ENCODE measurements at places on chromosomes 11 and 22. TPM values are rescaled to one million over a fixed set of nuclear protein-coding genes. Genes with fewer than 3 reads are reported as not detected.

DNA sequence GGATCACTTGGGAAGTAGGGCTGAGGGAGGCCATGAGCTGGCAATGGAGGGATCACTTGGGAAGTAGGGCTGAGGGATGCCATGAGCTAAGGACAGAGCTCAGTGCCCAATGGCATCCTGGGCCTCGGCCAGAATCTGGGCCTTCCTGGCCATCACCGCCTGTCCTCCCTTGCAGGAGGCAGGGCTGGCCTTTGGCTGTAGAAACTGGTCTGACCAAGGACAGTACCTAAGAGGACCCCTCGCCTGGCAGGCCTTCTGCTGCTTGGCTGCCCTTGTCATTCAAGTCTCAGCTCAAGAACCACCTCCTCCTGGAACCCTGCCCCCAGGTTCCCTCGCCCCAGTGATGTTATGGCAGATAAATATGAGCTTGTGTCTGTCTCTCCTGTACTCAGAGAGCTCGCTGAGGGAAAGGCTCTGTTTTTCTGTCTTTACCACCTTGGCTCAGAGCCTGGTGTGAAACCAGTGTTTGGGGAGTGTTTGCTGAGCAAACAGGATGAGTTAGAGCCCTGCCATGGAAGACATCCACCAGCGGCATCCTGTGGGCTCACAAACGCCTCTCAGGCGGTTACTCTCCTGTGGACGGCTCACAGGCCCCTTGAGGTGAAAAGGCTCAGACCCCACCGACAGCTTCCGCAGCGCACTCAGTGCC, 19.3 kb upstream of the RASL10A start:
- no peak overlapping the region for H3K27ac ChIP-seq
- no peak for DNase-seq
- peaks cover 43% of the 10 kb centered on the region for H3K36me3 ChIP-seq
- H3K4me3 ChIP-seq, result no peak overlapping the region

- H3K4me1 ChIP-seq, result peaks cover 15% of the 10 kb centered on the region
- no peaks in the 10 kb centered on the region for H3K27me3 ChIP-seq
- DNase-seq, result no peak
- no peaks in the 10 kb centered on the region for H3K36me3 ChIP-seq
- H3K4me3 ChIP-seq, result no peak overlapping the region
Observed at GRCh38 chr11:74123008-74123448, 47.8 kb downstream of the C2CD3 start.

DNA sequence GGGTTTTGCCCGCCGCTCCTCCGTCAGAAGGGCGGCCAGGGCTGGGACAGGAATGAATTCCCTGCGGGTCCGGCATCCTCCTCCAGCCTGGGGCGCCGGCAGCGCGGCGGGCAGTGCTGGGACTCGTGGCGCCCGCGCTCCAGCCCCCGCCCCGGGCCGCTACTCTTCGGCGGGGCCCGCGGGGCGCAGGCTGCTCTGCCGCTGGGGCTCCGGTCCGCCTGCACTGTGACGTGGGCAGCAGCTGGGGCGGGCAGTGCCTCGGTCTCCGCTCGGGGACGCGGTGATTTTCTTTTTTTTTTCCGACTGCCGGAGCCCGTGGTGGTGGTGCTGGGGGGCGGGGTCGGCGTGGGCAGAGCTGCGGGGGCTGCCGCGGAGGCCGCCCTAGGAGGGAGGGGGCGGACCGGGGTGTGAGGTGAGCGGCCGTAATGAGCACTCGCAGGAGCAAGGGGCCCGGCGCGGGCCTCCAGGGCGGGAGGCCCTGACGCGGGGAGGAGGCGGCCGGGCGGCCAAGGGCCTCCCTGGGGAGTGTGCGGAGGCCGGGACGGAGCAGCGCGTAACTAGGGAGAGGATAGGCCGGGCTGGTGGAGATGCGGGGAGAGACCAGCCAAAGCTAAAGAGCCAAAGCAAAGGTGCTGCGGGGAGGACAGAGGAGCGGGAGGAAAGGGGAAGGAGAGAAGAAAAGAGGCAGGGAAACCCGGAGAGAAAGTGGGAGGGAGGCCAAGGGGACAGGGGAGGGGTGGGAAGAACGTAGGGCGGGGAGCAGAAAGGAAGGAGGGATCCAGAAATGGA, 73.3 kb upstream of the ZBED5 start:
- H3K4me1 ChIP-seq, result peaks cover 37% of the 10 kb centered on the region
- H3K36me3 ChIP-seq, result no peaks in the 10 kb centered on the region
- peak overlapping the region; percentile 96 for H3K27ac ChIP-seq
- no peaks in the 10 kb centered on the region for H3K27me3 ChIP-seq
- H3K4me3 ChIP-seq, result peak overlapping the region; percentile 68
- DNase-seq, result peak; percentile 75

DNA sequence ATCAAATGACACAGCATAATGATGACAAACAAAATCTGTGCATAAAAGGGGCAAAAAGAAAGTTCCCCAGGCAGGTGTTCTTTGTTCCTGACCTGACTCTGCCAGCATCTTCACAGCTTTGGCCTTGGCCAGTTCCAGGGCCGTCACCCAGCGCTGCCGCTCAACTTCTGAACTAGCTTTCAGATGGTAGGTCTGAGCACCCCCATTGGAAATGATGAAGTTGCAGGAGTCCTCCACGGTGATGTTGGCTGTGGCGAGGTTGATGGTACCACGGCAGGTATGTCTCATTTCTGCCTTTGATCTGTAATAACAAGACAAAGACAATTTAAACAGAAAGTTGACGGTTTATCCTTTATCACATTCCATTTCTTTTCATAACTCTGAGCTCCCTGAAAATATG, 5.3 kb downstream of the OSBP start:
- no peak for DNase-seq
- no peak overlapping the region for H3K27ac ChIP-seq
- H3K36me3 ChIP-seq, result peaks cover 49% of the 10 kb centered on the region

- peaks cover 28% of the 10 kb centered on the region for H3K36me3 ChIP-seq
- H3K4me3 ChIP-seq, result no peak overlapping the region
- DNase-seq, result no peak
- no peaks in the 10 kb centered on the region for H3K4me1 ChIP-seq
- H3K27ac ChIP-seq, result no peak overlapping the region
Observed at GRCh38 chr11:117384045-117384444, 56.4 kb downstream of the CEP164 start.

DNA sequence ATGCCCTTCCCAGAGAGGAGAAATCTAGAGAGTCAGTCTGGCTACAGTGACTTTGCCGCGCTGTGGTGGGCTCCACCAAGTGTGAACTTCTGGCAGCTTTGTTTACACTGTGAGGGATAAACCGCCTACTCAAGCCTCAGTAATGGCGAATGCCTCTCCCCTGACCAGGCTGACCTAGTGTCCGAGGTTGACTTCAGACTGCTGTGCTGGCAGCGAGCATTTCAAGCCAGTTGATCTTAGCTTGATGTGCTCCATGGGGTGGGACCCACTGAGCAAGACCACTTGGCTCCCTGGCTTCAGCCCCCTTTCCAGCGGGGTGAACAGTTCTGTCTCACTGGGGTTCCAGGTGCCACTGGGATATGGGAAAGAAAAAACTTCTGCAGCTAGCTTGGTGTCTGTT, 38.6 kb upstream of the PTH start:
- no peaks in the 10 kb centered on the region for H3K36me3 ChIP-seq
- H3K4me3 ChIP-seq, result no peak overlapping the region
- no peak for DNase-seq
- no peaks in the 10 kb centered on the region for H3K27me3 ChIP-seq
- H3K4me1 ChIP-seq, result no peaks in the 10 kb centered on the region
- no peak overlapping the region for H3K27ac ChIP-seq

GRCh38 chr22:17098379-17098819, 13.6 kb downstream of the IL17RA start:
- no peak for DNase-seq
- H3K36me3 ChIP-seq, result peaks cover 36% of the 10 kb centered on the region
- no peaks in the 10 kb centered on the region for H3K27me3 ChIP-seq
- no peak overlapping the region for H3K27ac ChIP-seq
- H3K4me1 ChIP-seq, result no peaks in the 10 kb centered on the region

DNA sequence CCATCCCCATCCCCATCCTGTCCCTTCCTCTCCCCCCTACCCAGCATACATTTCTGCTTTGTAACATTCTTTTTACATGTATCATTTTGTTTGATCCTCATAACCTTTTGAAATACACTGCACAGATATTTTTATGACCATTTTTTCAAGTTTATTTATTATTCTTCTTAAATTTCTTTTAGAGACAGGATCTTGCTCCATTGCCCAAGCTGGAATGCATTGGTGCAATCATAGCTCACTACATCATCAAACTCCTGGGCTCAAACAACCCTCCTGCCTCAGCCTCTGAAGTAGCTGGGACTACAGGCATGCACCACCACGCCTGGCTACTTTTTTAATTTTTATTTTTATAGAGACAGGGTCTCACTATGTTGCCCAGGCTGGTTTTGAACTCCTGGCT, 99.4 kb upstream of the AKIP1 start:
- no peak overlapping the region for H3K4me3 ChIP-seq
- peaks cover 75% of the 10 kb centered on the region for H3K4me1 ChIP-seq
- no peaks in the 10 kb centered on the region for H3K27me3 ChIP-seq
- no peak overlapping the region for H3K27ac ChIP-seq
- no peak for DNase-seq

- H3K36me3 ChIP-seq, result no peaks in the 10 kb centered on the region
- DNase-seq, result no peak
Observed at GRCh38 chr11:109046284-109046992, 375.6 kb upstream of the C11orf87 start.

GRCh38 chr11:61539006-61539405, 30.5 kb downstream of the LRRC10B start:
- H3K27me3 ChIP-seq, result no peaks in the 10 kb centered on the region
- no peaks in the 10 kb centered on the region for H3K36me3 ChIP-seq
- no peak overlapping the region for H3K4me3 ChIP-seq
- peak; percentile 62 for DNase-seq

DNA sequence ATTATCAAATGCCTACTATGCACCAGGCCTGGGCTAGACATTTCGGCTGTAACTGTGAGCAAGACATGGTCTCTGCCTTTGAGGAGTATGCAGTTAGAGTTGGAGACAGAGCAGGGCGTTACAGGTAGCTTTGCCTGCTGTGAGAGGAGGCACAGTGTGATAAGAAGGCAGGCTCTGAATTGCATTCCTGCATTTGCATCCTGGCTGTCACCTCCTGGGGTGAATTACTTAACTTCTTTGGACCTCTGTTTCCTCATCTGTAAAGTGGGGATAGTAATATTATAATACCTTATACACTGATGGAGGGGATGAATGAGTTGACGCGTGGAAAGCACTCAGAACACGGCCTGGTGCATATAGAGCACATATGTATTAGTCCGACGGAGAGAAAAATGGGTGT, 118.1 kb upstream of the ARHGAP20 start:
- peaks cover 4% of the 10 kb centered on the region for H3K4me1 ChIP-seq
- no peak for DNase-seq
- H3K4me3 ChIP-seq, result no peak overlapping the region
- no peak overlapping the region for H3K27ac ChIP-seq
- no peaks in the 10 kb centered on the region for H3K27me3 ChIP-seq

- no peak overlapping the region for H3K4me3 ChIP-seq
- no peak overlapping the region for H3K27ac ChIP-seq
- no peaks in the 10 kb centered on the region for H3K27me3 ChIP-seq
- no peaks in the 10 kb centered on the region for H3K4me1 ChIP-seq
- no peak for DNase-seq
Observed at GRCh38 chr11:6674862-6675261, 8.3 kb downstream of the MRPL17 start.

The OR52E8 gene
- not detected for total RNA-seq

The RTN4RL2 gene
- total RNA-seq, result 27.6 TPM

The B3GAT1 gene
- total RNA-seq, result 6.7 TPM

The PAFAH1B2 gene
- total RNA-seq, result 126 TPM

The PLAAT5 gene
- 1.1 TPM for total RNA-seq
